Osteocyte (in vitro differentiated cells): ENCODE measurements at places on chromosomes 4 and X. TPM values are rescaled to one million over a fixed set of nuclear protein-coding genes. Genes with fewer than 3 reads are reported as not detected.

DNA sequence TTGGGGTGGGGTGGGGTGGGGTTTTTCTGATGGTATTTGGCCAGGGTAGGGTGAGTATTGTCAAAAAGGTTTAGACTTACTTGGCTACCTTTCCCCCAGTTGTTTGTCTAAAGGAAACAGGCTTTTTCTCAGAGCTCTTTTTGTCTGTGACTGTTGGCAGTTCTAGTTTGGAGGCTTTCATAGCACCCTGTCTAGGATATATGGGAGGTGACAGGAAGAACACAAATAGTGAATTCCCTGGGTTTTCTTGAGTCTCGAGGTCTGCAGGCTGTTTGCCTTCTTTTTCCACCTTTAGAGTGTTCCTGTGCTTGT is 13.5 kb downstream of the RPS6KA3 start:
- no peaks in the 10 kb centered on the region for H3K36me3 ChIP-seq
- no peaks in the 10 kb centered on the region for H3K27me3 ChIP-seq
- H3K4me3 ChIP-seq = no peak overlapping the region
- no peak overlapping the region for H3K27ac ChIP-seq

The ADH6 gene
- total RNA-seq = not detected in 2 replicates

- no peaks in the 10 kb centered on the region for H3K36me3 ChIP-seq
- H3K4me1 ChIP-seq = peaks cover 2% of the 10 kb centered on the region
- no peaks in the 10 kb centered on the region for H3K27me3 ChIP-seq
- DNase-seq = no peak
Observed at GRCh38 chrX:20056704-20057103, 60.0 kb downstream of the MAP7D2 start.

GRCh38 chr4:96407738-96408463 is 568.0 kb downstream of the PDHA2 start:
- H3K27ac ChIP-seq = no peak overlapping the region
- H3K4me1 ChIP-seq = no peaks in the 10 kb centered on the region
- no peak overlapping the region for H3K4me3 ChIP-seq
- DNase-seq = no peak
- H3K27me3 ChIP-seq = peaks cover 7% of the 10 kb centered on the region
- no peaks in the 10 kb centered on the region for H3K36me3 ChIP-seq
